ENCODE measurements at places on chromosomes 3 and 15.

DNA sequence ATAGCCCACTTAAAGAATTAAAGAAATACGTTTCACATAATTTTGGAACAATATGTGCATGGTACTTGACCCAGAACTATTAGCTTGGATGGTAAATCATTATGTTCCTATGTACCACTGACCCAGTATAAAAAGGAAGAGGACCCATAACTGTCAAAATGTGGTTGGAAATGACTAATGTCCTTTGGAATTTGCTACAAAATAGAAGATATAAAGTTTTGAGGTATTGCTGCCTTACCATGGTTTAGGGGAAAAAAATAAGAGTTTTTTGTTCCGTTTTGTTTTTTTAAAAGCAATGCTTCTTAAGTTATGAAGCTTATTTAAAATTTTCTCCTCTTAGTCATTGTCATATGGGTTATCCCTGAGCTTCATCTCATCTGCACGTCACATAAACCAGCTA, 15.8 kb upstream of the TFDP2 start:
- no peak for DNase-seq

- DNase-seq, result no peak
These were observed 14.6 kb upstream of the LRRC15 start for GRCh38 chr3:194384156-194384555.

DNA sequence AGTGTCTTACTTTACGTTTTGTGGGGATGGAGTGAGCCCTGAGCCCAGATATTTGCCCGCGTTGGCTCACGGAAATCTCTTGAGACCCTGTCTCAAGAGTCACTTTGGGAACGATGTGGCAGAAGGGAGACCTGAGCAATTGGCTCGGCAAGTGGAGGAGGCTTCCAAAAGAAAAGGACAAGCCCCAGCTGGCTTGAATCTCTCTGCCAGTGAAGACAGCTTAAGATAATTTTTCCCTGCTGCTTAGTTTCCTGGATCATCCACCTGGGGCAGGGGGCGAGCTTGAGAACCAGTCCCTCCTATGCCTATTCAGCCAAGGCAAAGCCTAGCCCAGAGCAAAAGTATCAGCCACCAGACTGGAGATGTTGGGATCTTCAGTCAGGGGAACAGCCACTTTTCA, 708 bp downstream of the SEC22A start:
- peak; percentile 22 for DNase-seq

DNA sequence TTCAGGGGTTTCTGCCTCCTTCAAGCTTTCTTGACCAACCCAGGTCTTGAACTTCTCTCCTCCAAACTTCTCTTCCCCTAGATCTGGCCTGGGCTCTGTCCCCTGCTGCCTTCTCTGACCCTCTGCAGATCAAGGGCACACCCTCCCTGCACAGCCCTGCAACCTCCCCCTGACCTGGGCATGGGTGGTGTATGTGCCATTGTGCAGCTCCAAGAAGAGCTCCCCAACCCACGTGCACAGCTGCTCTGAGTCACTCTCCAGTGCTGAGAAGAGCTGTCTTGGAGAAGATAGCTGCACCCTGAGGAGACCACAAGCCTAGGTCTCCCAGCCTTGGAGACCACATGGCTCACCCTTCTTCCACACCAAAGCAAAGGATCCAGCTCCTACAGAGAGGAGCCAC, 8.0 kb downstream of the MAN2C1 start:
- DNase-seq, result no peak

GRCh38 chr15:82572986-82573385, 32.7 kb upstream of the RPS17 start:
- no peak for DNase-seq

- DNase-seq, result no peak
These were observed 5.9 kb downstream of the USP3 start for GRCh38 chr15:63509955-63510940.

DNA sequence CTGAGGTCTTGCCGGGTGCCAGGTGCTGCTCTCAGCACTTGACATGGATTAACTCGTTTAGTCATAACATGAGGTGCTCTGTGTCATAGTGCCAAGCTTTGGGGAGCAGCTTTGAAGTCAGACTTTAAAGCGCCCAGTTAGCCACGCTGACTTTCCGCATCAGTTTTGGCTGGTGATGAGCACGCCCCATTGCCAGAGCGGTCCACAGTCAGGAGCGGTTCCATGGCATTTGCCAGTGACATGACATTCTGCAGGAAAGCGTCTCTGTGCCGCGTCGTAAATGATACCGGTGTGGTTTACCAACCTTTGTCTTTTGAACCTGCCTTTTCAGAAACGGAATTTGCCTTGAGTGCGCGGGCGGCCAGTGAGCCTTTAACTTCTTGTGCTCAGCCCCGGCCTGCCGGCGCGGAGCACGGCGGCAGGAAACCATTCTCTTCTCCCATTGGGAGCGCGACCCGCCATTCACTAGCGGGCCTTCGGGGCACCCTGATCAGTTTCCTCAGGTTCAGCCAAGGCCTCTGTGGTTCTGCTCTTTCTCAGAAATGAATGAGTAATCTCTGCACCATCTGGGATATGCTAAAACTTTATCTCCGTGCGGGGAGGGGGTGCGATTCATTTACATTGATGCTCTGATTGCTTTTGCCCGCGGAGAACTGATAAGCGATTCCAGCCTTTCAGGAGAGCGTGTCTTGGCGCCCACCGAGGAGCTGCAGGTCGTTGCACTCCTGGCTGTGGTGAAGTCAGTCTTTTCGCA, 1.7 kb upstream of the SLC2A2 start:
- DNase-seq, result no peak

- DNase-seq, result no peak
These were observed 25.8 kb upstream of the GATA2 start for GRCh38 chr3:128518587-128519490.

DNA sequence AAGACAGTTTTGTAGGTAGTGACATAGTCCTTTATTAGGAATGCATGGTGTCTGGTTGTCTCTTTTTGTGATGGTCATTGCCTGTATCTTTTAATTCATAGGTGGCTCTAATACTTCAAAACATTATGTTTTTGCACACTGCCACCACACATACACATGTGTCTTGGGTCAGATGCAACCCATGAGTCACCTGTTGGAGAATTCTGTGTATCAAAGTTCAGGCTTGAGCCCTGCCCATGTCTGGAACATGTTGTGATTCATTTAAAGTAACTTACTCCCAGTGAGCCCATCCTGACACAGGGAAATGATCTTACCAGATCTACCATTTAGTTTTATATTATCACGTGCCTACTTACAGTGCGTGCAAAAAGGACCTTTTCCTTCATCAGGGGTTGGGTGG, 142.7 kb downstream of the GHSR start:
- no peak for DNase-seq

GRCh38 chr3:12901623-12902045, 60.3 kb upstream of the RPL32 start:
- DNase-seq, result no peak

GRCh38 chr3:159189994-159190669, 388.3 kb downstream of the MFSD1 start:
- DNase-seq, result no peak

DNA sequence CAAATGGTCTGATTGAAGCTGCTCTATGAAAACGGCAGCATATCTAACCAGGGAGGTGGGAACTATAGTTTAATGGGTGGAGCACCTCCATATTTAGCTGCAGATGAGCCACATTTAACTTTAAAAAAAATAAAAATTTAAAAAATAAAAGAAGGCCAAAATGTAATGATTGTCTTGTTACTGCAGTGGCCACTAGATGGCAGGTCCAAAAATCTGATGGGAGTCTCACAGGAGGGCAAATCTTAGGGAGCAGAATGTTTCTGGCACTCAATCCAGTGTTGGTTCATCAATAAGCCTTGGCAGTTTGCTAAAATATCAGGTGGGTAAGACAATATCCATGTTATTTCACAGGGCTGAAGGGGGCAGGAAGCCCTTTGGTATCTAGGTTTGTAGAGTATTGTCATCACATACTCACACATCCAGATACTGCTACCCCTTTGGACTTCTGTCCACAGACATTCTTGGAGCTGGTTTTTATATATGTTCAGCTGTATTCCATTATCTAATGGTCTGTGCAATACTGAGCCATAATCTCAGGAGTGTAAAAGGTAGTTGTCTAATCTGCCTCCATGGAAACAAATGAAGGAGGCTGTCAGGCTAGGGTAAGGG, 233.3 kb downstream of the TIGIT start:
- peak; percentile 13 for DNase-seq

- no peak for DNase-seq
These were observed 2.1 kb downstream of the CYP1A2 start for GRCh38 chr15:74750751-74751150.

- no peak for DNase-seq
These were observed 51.3 kb downstream of the TLNRD1 start for GRCh38 chr15:81052046-81052445.

DNA sequence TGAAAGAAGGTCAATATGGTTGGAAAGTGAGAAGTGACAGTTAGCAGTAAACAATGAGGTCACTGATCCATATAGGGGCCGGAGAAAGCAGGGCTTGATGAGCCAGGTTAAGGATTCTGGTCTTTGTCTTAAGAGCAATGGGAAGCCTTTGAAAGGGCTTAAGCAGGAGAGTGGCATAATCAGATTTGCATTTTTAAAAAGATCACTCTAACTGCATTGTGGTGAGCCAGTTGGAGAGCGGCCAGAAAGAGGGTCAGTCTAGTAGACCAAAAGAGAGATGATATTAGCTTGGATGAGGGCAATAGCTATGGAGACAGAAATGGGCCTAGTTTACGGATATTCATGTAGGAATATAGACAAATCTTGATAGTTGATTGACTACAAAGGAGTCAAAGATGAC, 46.6 kb downstream of the CPNE4 start:
- no peak for DNase-seq

DNA sequence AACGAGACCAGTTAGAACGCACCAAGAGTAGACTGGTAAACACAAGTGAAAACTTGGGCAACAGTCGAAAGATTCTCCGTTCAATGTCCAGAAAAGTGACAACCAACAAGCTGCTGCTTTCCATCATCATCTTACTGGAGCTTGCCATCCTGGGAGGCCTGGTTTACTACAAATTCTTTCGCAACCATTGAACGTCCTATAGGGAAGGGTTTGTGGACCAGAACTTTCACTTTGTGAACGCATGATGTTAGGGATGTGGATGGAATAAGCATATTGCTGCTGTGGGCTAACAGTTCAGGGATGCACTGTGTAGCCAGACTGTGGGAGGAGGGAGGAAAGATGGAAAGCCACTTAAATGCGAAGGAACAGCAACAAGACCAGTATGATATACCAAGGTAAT, 34.9 kb upstream of the TBC1D23 start:
- DNase-seq, result no peak

DNA sequence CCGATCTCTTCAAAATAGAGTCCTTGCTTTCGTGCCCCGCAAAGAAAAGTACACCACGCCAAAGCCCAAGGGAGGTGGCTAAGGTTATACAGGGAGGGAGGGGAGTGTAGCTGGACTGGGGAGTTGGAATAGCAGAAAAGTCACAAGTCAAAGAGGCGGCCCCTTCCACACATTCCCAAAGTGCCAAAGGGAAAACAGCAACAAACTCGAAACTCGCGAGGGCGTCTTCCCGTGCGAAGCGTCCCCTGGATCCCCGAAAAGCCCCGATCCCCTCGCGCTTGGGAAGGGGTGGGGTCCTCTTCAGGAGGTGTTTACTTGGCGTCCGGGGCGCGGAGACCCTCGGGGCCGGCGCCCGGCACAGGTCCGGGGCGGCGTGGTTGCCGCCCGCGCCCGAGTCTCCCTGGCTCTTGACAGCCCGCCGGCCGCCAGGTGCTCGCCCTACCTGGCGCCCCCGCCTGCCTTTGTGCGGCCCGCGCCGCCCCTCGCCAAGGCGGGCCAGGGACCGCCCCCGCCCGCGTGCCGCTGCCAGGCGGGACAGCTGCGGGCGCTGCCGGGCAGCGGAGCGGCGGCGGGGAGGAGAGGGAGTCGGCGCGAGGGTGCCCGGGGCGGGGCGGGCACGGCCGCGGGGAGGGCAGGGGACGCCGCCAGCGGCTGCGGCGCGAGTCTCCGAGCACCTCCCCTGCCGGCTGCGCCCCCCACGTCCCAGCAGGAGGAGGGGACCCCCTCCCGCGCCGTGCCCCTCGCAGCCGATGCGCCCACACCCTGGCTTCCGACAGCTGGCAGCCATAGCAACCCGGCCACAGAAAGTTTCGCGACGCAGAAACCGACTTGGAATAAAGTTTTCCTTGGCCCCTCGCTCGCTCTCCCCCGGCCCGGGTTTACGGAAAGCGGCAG, 966 bp downstream of the MYO1E start:
- DNase-seq, result peak; percentile 20

- no peak for DNase-seq
These were observed 13.8 kb downstream of the RNF168 start for GRCh38 chr3:196489747-196490146.

GRCh38 chr15:82301296-82302016, 38.8 kb downstream of the SAXO2 start:
- no peak for DNase-seq

GRCh38 chr15:22942306-22942855, 37.8 kb downstream of the CYFIP1 start:
- DNase-seq, result no peak

- no peak for DNase-seq
These were observed 9.0 kb upstream of the LRRFIP2 start for GRCh38 chr3:37183375-37183831.

DNA sequence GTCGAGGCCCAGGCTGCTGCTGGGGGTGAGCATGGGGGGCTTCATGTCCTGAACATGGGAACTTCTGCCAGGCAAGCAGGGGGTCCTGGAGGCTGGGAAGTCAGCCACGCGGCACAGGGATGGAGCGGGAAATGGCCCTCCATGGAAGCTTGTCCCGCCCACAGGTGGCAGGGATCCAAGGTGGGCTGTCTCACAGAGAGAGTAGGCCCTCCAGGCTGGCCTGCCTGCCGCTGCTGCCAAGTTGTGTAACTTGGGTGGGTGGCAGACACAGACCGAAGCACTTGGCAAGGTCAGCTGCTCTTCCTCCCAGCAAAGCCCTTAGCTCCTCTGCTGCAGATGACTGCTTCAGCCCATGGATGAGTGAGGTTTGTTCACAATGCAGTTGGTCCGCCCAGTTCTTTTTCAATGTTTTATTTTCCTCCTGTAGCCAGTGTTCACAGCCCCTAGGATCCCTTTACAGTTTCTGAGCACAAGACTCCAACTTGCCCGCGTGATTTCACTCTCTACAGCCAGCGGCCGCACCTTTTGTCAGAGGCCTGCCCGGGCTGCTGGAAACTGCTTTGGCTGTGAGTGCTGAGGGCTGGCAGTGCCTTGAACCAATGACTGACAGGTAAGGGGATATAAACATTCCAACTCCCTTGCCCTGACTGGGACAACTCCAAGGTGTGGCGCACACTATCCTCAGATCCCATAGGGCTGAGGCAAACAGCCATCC, 26.7 kb downstream of the HCN4 start:
- no peak for DNase-seq

GRCh38 chr3:184373422-184373821, 4.6 kb downstream of the THPO start:
- DNase-seq, result no peak

GRCh38 chr3:104952146-104952972, 414.4 kb upstream of the ALCAM start:
- DNase-seq, result no peak
